ENCODE measurements at places on chromosomes 16 and 17.

DNA sequence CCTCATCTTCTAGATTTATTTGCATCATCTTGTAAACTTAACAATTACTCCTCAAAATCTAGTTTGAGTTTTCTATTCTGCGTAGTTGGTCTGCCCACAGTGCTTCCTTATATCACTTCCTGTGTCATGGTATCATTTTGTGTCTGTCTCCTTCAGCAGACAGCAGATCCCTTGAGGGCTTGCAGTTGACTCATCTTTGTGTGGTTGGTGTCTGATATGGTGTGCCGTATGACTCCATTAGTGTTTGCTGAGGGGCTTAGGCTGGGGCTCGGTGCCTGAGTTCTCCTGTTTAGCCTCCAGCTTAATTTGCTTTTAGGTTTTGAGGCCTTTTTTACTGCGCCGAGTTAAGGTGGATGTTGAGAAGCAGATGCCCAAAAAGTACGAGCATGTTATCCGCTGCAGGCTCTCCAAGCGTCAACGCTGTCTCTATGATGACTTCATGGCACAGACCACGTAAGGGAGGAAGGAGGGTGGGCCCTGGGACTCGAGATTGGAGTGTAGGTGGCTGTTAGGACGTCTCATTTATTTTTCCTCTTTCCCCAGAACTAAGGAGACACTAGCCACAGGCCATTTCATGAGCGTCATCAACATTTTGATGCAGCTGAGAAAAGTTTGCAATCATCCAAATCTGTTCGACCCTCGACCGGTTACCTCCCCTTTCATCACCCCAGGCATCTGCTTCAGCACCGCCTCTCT is 16.9 kb downstream of the SRCAP start:
- no peak for DNase-seq

DNA sequence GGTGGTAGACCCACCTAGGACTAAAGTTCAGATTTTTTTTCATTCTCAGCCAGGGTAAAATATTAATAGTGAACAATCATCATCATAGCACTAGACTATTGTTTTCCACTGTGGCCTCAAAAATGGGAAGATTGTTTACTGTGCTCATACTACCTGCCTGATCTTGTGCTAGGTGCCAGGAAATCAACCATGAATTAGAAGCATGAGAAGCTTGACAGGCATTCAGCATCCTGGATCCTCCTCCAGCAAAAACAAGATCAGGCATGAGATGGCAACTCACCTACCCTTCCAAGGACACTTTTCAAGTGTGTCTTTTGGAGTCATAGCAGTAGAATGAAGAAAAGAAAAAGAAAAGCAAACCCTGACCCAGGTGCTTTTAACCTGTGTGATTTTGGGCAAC is 174.2 kb downstream of the CYLD start:
- no peak for DNase-seq

GRCh38 chr16:26102369-26102768 is 410.6 kb downstream of the HS3ST4 start:
- DNase-seq, result no peak

- DNase-seq, result no peak
These were observed 105.5 kb downstream of the KPNA2 start for GRCh38 chr17:68141050-68141449.

- no peak for DNase-seq
These were observed 85.4 kb downstream of the GAS7 start for GRCh38 chr17:10112962-10113361.

GRCh38 chr16:84751947-84752346 is 52.1 kb downstream of the USP10 start:
- no peak for DNase-seq

DNA sequence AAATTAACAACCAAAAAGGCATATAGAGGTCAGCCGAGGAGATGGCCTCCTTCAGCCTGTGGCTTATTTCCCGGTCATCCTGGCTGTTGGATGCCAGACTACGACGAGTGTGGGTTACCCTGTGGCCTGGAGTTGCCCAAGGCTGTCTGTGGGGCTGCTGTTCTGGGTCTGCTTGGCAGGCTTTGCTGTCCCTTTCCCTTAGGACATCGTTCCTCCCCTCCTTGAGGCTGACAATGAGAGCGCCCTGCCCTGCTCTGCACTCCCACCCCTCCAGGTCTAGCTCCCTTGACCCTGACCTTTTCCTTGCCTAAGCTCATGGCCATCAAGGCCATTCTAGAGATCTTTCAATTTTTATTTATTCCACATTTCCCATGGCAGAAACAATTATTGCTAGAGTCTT is 1.9 kb upstream of the CBFB start:
- DNase-seq, result no peak

DNA sequence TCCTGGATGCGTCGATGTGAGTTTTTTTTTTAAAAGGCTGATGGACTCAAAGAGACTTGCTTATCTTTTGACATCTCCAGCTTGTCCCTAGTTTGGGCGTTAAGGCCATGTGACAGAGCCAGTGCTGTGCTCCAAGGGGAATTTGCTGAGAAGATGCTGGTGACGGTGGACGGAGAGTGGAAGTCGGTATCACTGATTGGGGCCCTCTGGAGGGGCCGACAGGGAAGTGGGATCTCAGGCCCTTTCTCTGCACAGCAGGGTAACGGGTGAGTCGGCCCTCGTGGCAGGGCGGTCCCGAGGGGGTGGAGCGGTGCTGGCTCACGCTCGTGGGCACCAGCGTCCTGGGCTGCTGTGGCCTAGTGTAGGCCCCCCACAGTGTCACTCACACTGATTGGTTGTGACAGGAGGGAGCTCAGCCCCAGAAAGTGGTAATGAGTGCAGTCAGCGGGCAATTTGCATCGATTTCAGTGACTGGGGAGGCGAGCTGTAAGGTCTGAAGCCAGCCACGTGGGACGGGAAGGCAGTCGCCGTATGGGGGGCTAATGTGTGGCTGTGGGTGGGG is 91.3 kb downstream of the TBC1D16 start:
- DNase-seq, result no peak

DNA sequence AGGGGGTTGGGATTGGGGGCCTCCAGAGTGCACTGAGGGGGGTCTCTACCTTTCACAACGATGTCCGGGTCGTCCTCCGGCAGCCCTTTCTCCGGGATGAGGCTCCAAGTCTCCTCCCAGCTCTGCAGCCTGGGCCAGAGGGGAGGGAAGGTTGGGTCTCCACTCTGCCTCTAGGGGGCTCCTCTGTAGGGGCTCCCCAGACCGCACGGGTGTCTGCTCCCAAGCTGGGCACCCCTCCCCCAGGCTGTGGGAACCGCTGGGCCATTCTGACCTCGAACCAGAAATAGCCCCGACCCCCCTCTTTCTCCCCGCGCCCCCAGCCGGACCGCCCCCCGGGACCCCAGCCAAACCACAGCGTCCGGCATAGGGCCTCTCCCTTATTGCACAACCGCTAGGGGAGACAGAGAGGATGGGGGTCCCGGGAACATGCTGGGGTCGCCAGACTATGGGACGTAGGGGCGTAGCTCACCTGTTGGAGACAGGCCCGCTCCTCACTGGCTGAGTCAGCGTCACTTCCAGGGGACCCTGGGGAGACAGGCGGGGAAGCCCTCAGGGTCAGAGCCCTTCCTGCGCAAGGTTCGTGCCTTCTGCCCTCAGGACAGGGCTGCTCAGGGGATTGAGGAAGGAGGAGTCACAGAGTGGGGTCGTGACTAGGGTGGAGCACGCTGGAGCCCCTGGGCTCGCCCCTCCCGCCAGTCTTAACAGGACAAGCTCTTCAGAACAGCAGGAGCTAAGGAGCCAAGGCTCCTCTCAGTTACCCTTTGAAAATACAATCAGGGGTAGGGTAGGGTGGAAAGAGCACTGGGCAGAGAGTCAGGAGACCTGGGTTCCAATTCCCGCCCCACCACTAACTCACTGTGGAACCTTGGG is 2.7 kb downstream of the PLEKHH3 start:
- no peak for DNase-seq

DNA sequence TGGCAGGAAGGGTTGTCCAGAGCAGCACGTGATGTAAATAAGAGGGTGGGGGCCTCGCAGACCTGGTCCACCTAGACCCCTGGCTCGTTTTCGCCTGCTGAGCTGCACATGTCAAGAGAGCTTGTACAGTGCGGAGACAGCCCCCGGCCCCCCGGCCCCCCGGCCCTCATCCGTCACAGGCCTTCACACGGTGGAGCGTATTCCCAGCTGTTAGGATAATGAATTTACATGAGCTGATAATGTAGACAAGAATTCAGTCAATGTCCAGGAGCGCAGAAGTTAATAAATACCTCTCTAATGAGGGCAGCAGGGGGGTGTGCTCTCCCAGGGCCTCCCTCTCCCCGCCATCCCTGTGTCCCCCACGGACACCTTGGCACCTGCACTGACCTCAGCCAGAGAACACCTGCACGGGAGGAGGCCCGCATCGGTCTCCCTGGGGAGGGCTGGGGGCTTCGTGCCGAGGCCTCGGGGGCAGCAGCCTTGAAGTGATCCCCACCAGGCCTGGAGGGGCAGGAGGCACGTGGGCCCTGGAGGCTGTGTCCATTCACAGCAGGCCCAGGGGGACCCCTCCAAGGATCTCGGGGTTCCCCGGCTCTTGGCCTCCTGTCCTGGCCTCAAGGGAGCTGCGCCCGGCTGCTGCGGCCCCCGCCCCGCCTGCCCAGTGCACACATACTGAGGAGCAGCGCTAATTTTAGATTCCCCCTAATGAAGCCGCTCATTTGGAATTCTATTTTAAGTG is 14.6 kb downstream of the GSE1 start:
- DNase-seq, result no peak

GRCh38 chr17:42312285-42313130 is 24.2 kb downstream of the STAT5A start:
- DNase-seq, result peak; percentile 80

GRCh38 chr16:19654147-19654546 is 63.9 kb downstream of the KNOP1 start:
- peak; percentile 53 for DNase-seq

GRCh38 chr16:84813141-84813934 is 6.4 kb upstream of the CRISPLD2 start:
- DNase-seq, result no peak

DNA sequence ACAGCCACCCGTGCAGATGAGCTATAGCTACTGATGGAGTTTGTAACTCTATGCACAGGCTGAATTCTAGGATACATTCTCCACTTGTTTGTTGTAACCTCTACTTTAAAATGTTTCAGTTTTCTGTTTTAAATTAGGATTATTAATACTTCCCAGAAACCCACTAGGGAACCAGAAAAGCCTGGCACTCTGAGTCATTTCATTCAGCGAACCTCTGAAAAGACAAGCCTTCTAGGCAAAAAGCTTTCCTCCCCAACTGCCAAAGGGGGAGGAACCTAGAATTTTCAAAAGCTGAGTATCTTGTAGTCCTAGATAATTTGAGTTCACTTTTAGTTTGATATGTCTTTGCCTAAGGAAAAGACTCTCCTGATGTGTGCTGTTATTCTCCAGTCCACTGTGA is 43.2 kb downstream of the GOSR1 start:
- peak; percentile 10 for DNase-seq

- no peak for DNase-seq
These were observed 4.2 kb downstream of the SMPD3 start for GRCh38 chr16:68444056-68444657.

DNA sequence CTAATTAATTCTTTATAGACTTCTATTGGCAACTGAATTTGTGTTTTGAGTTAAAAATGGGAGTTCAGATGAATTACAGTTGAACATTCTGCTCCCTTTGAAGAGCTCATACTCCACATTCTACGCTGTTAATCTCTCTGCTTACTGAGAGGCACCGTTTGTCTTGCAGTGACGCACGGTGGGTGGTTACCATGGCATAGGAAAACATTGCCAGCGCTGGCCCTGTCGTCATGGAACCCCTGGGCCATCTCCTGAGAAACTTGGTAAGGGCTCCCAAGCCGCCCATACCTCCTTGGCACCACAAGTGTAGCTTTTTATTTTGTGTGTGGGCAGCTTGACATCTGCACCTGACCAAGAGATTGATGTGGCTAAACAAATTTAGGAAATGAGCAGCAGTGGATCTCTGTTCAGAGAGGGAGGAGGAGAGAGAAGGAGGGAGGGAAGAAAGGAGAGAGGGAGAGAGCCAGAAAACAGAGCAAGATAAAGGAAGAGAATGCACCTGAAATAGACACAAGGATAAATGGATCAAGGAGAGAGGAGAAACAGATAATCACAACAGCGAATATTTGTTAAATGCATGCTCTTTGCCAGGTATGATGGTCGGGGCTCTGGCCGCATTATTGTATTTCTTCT is 398.5 kb downstream of the HAPSTR1 start:
- DNase-seq, result peak; percentile 22

DNA sequence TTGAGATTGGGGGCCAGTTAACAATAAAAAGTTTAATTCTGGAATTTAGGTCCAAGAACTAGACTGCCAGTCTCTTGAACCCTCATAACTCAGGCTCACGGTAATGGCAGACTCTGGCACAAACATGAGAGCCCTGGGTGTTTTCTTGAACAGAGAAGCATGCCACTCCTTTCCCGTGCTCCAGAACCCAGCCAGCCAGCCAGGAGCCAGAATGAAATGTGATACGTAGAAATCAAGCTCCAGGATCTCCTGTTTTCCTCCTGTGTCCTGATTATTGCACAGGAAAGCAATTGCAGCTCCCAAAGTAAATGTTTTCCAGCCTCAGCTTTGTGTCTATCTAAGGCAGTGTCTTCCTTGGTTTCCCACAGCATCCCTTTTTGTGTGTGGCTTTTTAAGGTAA is 46.2 kb upstream of the NOL11 start:
- DNase-seq, result no peak

- DNase-seq, result no peak
These were observed 24.9 kb downstream of the CCL4 start for GRCh38 chr17:36128411-36128978.
